ENCODE measurements at places on chromosomes 7 and 10.
A peak's percentile ranks its signal among the peaks of the same experiment; 100 is the strongest.

DNA sequence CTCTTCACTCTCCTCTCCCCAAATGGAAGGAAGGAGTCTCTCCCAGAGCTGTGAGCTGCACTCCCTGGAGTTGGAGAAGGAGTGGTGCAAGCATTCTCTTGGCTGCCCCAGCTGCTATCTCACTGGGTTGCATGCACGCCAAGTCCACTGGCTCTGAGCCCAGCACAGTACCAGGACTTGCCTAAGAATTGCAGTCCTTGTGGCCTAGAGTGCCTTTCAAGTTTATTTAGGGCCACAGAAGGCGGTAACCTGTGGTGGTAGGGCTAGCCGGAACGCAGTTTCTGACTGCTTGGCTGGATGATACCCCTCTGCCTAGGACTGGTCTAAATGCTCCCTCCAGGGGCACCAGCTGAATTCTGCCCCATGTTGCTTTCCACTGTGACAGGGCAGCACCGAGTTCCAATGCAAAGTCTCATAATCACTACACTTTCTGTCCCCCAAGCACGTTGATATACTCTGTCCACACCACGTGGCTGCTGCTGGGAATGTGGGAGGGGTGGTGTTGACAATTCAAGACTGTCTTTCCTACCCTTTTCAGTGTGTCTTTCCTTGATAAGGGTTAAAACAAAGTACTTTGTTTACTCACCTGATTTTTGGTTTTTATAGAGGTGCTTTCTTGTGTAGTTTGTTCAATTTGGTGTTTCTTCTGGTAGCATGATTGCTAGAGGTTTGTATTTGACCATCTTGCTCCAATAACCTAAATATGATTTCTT lies 57.0 kb downstream of the PHTF2 start:
- no peak for DNase-seq

- no peak for DNase-seq
Measured at GRCh38 chr7:87648316-87648715, 20.1 kb downstream of the RUNDC3B start.

DNA sequence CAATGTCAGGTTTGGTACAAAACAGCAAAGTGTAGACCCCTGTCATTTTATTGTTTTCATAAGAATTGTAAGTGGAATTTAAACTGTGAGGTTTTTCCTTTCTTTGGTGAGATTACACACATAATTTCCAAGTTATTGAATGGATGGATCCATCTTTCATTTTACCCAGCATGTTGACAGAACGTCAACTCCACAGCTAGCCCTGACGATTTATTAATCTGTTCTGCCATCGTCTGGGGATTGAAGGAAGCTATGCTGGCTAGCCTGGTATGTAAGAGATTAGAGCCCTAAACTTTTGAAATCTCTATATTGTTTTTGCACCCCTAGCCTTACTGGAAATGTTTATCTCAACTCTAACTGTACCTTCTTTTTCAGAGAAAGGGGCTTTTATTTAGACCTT lies 8.6 kb downstream of the WNT16 start:
- peak; percentile 9 for DNase-seq

GRCh38 chr10:53013201-53013810 lies 240.7 kb upstream of the MBL2 start:
- DNase-seq: no peak

DNA sequence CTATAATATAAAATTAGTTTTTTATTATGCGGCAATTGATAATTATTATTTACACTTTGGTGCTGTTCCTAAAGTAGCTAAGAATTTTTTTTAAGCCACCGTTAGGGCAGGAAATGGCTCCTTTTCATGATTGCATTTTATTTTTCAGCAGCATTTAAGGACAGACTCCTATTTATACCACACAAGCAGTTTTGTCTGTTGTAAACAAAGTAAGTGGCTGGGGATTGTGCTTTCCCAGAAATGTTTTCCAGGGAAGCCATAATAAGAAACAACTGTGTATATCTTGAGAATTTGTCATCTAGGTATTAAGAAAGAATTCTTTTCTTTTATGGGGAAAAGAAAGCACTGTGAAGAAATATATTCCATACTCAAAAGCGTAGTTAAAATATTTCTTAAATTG lies 232.0 kb downstream of the VTI1A start:
- no peak for DNase-seq

GRCh38 chr10:124193309-124193696 lies 99.9 kb upstream of the CHST15 start:
- no peak for DNase-seq

DNA sequence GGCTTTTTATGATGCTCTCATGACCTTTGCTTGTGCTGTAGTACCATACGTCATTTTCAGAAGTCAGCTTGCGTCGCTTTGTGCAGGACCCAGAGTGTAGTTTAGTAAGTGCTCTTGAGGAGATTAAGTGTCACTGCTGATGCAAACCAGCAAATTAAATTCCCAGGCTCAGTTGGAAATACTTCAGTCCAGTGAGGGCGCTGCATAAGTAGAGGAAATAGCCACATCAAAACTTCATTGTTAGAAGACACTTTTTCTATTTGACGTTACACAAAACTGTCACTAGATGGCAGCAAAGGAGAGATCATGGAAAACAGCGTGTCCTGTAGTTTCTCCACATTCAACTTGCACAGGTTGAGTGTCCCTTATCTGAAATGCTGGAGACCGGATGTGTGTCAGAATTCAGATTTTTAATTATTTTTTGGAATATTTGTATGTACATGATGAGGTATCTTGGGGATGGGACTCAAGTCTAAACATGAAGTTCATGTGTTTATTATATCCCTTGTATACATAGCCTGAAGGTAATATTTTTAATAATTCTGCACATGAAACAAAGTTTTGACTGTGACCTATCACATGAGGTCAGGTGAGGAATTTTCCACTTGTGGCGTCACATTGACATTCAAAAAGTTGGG lies 7.9 kb downstream of the ZNF22 start:
- DNase-seq: peak; percentile 28

- DNase-seq: no peak
Measured at GRCh38 chr7:149097088-149097487, 6.6 kb upstream of the ZNF786 start.

DNA sequence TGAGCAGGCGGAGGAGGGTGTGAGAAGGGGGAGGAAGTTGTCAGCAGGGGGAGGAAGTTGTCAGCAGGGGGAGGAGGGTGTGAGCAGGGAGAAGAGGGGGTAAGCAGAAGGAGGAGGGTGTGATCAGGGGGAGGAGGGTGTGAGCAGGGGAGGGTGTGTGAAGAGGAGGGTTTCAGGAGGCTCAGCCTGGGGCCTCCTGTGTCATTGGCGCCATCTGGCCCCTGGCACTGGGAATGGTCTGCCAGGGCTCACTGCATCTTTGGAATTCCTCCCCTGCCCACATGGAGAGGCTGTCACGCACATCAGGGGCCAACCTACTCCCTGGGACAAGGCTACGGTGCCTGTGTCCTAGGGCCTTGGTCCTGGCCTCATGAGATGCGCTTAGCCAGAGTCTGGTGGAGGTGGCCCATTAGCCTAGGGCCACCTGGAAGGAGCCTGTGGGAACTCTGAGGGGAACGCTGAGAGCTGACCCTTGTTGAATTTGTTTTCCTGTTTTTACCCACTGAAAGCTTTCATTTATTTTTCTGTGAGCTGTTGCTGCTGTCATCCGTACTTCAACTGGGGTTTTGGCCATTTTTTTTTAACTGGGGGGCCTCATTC lies 18.0 kb downstream of the CAMK2B start:
- peak; percentile 9 for DNase-seq

DNA sequence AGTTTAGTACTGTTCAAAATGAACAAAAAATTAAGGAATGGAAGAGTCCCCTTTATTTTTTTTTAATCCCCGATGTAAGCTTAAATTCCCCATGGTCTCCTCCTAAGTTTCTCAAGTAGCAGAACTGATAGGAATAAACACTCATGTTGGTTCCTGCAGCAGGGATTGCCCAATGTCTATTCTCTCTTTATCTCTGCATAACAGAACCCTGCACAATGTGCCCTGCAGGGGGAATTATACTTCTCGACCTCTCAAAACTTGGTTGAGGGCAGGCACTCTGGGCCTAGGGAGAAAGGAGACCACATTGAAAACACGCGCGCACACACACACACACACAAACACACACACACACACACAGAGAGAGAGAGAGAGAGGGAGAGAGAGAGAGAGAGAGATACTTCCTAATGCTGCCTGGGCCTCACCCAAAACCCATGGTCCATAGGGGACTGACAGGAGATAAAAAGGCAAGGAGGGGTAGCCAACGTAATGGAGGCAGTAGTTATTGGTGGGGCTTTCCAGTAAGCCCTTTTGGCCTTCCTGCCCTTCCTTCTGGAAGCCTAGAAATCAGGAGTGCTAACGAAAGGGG lies 22.7 kb downstream of the JAZF1 start:
- DNase-seq: no peak

DNA sequence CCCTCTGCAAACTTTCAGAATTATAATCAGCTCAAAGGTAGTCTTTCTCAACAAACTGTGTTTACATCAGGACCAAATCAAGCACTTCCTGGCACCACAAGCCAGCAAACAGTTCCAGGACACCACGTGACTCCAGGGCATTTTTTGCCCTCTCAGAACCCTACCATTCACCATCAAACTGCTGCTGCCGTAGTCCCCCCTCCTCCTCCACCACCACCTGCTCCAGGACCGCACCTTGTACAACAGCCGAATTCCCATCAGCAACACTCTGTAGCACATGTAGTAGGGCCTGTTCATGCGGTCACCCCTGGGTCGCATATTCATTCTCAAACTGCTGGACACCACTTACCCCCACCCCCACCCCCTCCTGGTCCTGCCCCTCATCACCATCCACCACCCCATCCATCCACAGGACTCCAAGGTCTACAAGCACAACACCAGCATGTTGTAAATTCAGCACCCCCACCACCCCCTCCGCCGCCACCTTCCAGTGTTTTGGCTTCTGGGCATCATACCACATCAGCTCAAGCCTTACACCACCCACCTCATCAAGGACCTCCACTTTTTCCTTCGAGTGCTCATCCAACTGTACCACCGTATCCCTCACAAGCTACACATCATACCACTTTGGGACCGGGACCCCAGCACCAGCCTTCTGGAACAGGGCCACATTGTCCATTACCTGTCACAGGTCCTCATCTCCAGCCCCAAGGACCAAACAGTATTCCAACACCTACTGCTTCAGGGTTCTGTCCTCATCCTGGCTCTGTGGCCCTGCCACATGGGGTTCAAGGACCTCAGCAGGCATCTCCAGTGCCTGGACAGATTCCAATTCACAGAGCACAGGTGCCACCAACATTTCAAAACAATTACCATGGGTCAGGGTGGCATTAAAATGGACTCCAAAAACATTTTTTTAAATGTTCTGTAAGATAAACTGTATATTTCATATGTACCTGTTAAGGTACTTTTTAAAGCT lies 98.7 kb downstream of the KMT2E start:
- no peak for DNase-seq

GRCh38 chr7:134991469-134992339 lies 5.4 kb downstream of the AGBL3 start:
- DNase-seq: no peak

DNA sequence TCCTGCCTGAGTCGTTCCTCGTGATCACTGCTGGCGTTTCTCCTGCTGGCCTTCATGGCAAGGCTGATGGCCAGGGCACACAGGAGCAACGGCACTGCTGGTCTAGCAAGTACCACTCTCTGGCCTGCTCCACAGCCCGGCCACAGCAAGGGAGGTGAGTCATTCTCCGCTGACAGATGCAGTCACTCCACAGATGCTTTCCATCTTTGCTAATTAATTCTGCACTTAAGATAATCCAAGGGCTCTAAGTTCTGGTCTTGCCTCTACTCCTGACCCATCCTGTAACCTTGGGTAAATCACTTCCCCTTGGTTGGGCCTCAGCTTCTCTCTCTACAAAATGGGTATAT lies 244.4 kb downstream of the RPS24 start:
- no peak for DNase-seq

GRCh38 chr10:48608279-48608681 lies 3.4 kb upstream of the ARHGAP22 start:
- DNase-seq: no peak

- no peak for DNase-seq
Measured at GRCh38 chr7:105892387-105892786, 16.0 kb upstream of the ATXN7L1 start.

GRCh38 chr10:118495499-118495898 lies 99.9 kb downstream of the PRLHR start:
- no peak for DNase-seq

DNA sequence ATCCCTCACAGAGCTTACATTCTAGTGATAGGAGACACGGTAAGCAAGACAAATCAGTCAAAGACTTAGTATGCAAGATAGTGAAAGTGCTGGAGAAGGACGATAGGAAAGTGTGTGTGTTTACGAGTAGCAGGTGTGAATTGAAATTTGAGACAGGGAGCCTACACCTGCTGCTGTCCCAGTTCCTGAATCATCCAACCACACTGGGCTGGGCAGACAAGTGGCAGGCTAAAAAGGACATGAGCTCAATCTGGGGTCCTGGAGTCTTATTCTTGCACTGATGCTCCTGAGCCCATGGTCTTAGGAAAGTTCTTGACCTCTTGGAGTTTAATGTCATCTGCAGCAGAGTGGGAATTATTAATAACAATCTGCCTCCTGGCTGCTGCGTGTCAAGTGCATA lies 16.2 kb downstream of the RBP3 start:
- DNase-seq: no peak

DNA sequence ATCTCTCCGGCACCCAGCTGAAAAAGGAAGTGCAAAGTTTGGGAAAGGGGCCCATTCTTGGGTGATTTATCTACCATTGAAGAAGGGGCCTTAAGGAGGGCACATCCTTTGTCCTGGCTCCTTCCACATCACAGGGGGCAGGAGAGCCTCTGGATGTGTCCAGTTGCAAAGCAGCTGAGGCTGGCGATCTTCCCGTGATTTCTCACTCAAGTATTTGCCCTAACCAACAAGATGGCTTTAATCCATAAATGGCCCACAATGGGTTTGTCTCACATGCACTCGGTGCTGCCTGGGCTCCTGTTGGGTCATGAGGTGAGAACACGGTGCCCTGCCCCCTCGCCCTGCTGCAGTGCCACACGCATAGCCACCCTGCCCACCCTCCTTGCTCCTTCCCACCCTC lies 14.2 kb upstream of the FRMPD2 start:
- DNase-seq: no peak

- no peak for DNase-seq
Measured at GRCh38 chr7:132577206-132578049, 1.2 kb upstream of the PLXNA4 start.

GRCh38 chr7:115672024-115672423 lies 358.5 kb downstream of the TFEC start:
- no peak for DNase-seq

GRCh38 chr7:114087653-114088469 lies 169.1 kb upstream of the PPP1R3A start:
- DNase-seq: peak; percentile 7

DNA sequence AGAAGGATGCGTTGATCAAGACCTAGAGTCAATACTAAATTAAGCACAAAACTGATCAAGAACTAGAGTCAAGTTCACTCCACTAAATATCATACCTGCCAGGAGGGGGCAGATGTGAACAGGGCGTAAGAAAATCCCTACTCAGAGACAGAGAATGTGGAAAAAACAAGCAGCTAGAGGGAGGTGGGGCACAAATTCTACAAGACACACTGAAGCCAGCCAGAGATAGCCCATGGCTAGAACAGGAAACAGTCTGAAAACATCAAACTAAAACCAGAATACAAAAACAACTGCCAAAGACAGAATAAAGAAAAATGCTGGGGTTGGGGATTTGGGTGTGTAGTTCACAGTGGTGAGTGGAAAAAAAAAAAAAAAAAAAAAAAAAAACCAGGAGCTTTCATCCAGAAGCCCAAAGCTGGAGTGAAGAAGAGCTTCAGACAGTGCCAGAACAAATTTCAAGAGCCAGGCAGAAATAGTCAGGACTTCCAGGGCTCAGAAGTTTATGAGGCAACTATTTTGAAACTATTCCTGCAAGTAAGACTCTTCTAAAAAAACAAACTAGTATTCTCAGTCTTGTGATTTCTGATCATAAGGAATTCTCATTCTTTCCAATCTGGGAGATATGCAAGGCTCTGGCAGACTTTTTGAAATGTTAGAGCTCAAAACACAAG lies 118.3 kb downstream of the CCDC71L start:
- DNase-seq: peak; percentile 33
